Cardiac septum (tissue), 1 donor: ENCODE measurements at places on chromosomes 3 and 15.

DNA sequence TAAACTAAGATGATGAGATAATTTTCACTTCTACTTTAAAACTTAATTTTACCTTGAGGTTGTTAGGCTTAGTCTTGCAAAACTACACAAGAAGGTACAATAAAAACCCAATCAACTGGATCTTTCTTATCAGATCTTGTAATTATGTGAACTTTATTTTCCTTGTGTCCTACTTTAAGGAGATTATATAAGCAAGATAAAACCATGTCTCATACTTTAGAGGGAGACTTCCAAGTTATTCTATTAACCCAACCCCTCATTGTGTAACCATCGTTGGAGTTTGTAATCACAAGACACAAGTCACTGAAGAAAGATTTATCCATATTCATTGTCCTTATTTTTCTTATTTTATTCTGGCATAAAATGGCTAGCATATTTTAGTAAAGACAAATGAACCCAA is 165.6 kb downstream of the SERPINI1 start:
- no peak for DNase-seq

GRCh38 chr3:111846717-111847116 is 12.3 kb upstream of the PHLDB2 start:
- no peak for DNase-seq

- DNase-seq: no peak
Measured at GRCh38 chr3:178195824-178196223, 340.4 kb upstream of the KCNMB2 start.

GRCh38 chr15:74420193-74420905 is 13.4 kb downstream of the SEMA7A start:
- DNase-seq: no peak

DNA sequence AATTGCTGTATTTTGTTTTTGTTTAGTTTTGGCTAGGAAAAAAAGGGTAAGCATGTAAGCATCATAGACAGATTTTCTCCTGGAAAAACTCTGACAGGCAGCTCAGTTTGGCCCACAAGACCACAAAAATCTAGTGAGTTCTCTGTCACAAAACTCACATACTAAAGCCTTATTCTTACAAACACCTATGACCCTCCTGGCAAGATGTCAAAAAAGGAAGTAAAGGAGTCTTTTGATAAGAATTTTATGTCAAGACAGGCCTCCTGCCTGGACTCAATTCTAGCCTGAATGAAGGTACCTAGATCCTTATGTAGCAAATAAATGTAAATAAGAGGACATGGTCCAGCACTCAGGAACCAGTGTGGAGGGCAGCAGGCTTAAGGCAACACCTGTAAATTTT is 668.3 kb upstream of the ZNF385D start:
- DNase-seq: no peak

GRCh38 chr15:35784745-35785144 is 238.8 kb upstream of the DPH6 start:
- DNase-seq: no peak

DNA sequence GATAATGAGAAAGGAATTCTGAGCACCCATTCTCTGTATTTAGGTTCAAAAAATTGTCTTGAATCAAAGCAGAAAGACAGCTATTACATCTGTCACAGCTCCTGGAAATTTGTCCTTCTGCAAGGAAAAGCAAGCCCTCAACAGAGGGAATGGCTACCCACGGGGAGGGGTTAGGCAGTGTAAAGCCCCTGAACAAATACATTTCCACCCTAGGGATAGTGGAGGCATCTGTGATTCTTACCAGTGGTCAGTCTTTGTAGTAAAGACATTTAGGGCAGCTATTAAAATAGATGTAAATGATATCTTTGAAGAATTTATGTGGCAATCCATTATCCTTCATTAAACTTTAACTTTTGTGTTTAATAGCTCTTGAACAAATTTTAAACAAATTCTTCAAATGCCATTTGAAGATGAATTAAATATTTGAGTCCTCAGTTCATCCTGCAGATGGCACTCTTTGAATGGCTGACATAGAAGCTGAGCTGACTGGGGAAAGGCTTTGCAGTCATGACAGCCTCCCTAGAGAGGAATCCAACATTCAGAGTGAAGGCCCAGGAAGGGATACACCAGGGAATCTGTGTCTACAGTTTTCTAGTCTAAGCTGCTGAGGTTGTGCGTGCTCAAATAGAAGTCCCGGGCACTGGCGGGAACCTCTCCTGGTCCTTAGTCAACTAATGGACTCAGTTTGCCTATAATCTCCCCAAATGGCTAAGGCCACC is 359.7 kb upstream of the ROPN1 start:
- DNase-seq: no peak

DNA sequence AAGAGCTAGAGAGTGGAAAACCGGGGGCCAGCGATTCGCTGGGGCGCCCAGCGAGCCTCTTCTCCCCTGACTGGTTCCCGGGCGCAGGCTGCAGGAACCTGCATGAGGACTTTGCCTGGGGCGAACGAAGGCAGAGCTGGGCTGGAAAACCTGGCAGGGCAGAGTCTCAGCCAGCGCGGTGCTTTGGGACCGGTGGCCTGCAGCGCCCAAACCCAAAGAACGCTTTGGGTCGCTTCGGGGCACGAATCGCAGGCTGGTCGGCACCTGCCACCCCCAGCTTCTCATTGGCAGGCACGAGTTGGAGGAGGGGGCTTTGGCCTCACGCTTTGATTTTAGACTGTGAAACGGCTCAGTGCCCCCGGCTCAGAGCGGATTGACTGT is 3.0 kb downstream of the ONECUT1 start:
- no peak for DNase-seq

DNA sequence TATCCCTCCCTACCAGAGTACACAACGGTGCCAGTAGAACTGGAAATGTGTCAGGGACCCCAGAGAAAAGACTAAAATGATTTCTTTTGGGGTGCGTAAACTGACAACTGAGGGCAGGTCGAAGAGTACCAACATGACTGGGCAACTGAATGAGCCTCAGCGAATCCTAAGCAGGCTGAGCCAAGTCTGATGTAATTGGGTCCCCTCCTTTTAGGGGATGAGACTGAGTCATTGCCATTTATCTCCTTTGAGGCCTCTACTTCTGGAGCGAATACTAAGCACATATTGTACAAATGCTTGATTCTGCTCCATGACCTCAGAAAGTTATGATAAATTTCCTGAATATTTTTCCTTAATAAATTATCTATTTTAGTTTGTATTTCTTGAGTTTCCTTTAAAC is 17.3 kb upstream of the GPR156 start:
- DNase-seq: no peak

DNA sequence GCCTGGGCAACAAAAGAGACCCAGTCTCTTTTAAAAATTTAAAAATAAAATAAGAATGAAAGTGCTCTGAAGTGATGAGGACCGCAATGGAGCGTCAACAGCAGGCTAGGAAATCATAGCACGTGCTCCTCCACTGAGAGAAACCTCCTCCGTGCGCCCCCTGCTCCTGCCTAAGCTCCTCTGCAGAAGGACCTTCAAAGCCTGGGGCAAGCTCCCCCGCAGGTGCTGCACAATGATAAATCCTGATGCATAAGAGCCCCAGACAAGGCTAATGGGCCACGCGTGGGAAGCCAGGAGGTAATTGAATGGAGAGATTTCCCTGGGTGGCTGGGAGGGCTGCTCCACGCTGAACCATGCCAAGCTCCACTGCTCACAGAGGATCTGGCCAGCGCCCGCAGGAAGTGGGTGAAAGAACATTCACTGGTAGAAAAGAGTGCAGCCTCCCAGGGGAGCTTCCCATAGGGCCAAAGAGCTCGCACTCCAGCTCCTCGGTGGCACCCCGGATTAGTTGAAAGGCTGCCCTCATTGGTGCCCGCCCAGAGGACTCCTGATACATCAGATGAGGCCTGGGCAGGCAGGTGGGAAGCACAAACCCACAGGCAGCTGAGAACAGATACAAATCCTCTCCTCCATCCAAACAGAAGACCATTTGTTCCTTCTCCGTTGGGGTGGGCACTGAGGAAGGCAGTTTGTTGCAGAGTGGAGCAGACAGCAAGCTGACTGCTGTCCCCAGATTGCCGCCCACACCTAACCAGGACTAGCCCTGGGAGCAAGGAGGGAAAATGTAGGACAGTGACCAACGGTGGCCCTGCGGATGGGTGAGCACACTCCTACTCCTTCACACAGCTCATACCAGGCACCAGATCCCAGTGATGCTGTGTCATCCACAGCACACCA is 52.5 kb downstream of the CPN2 start:
- peak; percentile 68 for DNase-seq

- DNase-seq: no peak
Measured at GRCh38 chr3:149999421-149999820, 28.7 kb upstream of the PFN2 start.

DNA sequence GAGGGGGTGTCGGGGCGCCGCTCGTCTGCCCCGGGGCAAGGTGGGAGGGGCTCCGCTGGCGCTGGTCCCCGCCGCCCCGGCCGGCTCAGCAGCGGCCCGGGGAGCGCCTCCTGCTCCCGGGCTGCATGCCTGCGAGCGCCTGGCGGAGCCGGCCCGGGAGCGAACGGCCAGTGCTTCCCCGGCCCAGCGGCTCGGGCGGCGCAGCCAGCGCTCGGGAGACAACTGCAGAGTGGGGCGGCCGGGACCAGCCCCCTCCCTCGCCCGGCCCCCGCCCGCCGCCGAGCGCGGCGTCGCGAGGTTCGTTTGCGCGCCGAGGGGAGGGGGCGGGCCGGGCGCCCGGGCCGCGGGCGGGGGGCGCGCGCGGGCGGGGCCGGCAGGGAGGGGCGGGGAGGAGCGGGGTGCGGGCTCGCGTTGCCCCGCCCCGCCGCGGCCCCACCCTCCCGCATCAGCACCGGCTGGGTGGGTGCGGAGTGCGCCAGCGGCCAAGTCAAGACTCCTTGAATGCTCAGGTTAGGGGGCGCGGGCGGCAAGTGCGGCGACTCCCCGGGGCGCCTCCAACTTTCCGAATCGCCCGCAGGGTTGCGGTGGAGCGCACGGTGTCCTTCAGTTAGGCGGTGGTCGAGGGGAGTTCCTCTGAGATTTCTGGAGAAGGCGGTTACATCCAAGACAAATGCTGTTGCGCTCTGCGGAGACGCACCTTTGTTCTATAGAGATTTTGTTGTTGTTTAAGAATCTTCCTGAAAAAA is at the start of gene RGMA:
Gene RGMA, minus strand, starts transcription at position 231 of the 746 bp plus-strand sequence. CDS start 279 bp downstream, outside the sequence.
- DNase-seq: no peak

GRCh38 chr3:5304789-5305683 is 117.5 kb downstream of the EDEM1 start:
- no peak for DNase-seq

- DNase-seq: peak; percentile 91
Measured at GRCh38 chr15:77506311-77507142, 85.8 kb downstream of the HMG20A start.

DNA sequence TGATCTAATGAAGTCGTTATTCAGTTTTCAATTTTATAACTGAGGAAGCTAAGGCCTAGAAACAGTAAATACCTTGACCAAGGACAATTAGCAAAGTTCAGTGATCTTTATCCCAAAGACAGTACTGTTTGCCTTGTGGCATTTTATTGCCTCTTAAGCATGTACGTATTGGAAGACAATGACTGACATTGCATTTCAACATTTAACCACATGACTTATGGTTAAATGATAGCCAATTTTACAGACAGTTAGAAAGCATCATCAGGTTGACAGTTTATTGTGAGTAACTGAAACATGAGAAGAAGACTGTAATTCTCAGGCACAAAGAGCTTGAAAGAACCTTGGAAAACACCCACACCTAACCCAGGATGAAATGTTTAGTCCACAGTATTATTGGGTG is 390.8 kb upstream of the ZNF385D start:
- DNase-seq: no peak

GRCh38 chr3:157527131-157527881 is 24.1 kb upstream of the VEPH1 start:
- DNase-seq: no peak

GRCh38 chr15:58856086-58856485 is 77.4 kb downstream of the SLTM start:
- no peak for DNase-seq

DNA sequence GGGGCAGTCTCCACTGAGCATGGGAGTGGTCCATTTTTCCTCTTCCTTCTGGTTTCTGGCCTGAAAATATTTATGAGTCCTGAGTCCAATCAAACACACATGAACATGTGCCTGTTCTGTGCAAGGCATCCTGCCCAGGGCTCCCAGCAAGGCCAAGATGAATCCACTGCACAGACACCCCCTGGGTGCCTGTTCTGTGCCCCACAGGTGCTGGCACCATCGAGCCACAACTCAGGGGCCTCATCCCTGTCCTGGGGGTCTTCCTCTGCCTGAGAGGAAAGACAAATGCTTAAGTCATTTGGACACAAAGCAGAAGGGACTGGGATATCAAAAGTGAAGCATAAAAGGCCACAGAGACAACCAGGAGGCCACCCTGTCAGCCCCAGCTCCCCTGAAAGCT is 87.4 kb upstream of the IQSEC1 start:
- DNase-seq: no peak

DNA sequence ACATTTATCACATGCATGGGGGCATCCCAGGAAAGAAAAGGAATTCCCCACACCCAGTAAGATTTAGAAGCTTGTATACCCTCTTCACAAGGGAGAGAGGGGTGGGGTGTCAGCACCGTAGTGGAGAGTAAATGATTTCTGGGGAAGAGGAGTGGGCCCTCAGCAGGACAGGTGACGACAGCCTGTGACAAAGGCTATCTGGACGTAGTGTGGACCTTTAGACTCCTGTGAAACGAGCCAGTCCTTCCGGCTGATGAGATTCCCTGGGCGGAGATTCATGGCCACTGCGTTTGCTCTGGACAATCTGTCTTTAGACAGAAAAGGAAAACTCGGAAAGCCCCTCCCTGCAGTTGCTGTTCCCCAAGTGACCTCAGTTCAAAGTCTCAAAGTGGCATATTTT is 1.7 kb upstream of the FAM3D start:
- peak; percentile 36 for DNase-seq

DNA sequence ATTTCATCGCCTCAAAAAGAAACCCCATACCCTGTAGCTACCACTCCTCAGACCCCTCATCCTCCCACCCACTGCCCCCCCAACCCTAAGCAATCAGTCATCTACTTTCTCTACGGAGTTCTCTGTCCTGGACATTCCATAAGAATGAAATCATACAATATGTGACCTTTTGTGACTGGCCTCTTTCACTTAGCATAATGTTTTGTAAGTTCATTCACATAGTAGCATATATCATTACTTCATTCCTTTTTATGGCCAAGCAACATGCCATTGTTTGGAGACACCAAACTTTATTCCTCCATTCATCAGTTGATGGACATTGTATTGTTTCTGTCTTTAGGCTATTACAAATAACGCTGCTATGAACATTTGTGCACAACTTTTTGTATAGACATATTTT is 64.2 kb downstream of the TNIK start:
- DNase-seq: no peak

DNA sequence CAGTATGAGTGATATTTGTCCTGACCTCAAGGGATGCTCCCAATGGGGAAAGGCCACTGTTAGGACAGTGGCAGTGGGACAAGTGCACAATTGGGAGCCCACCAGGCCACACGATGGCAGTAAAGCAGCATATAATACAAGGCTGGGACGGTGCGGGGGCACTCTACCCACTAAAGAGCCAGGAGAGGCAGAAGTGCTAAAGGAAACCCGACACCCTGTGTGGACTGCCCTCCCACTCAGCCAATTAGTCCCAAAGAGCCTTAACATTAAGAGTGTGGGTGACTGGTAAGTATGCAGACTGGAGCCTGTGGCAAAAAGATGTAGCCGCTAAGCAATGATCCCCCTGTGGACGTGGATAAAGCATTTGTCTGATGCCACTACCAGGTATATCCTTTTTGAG is 8.2 kb upstream of the ZNF589 start:
- no peak for DNase-seq
